Stimulated activated CD4-positive, alpha-beta T cell treated with anti-CD3 and anti-CD28 coated beads, Interleukin-1b, Interleukin-23, amount 100 ng/mL, for 1 hour (primary cell): ENCODE measurements at places on chromosomes 4 and X.

GRCh38 chr4:53532521-53532920, 58.8 kb downstream of the LNX1 start:
- no peak for DNase-seq

DNA sequence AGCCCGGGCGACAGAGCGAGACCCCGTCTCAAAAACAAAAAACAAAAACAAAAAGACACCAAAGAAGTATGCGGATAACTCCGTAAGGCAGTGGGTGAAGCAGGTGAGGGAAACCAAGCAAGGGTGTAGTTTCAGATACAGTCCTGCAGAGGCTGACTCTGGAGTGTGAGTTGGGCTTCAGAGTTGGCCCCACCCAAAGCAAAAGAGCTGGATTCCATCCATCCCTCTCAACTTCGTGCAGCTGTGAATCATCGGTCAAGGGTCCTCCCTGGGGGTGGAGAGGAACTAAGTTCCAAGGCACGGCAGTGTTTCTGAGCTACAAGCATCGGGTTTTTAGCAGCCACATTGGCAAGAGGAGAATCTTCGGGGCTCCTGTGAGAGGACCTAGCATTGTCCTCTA, 43.9 kb upstream of the FAM9A start:
- DNase-seq, result no peak

GRCh38 chr4:56164907-56165306, 216.2 kb downstream of the CEP135 start:
- no peak for DNase-seq

DNA sequence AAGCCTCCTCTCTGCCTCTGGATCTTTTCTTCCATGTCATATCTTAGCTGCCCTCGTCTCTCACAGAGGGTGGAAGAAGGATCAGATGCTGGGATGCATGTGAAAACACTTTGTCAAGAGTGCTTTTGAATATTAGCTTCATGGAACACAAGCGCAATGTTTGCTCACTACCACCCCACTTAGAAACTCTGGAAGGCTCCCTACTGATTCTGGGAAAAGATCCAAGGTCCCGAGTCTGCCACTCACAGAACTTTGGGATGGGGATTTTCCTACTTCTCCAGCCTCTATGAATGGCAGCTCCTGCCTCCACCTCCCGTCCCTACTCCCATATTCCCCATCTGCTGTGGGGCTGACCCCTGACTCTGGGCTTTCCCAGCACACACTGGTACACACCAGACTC, 40.2 kb upstream of the CRMP1 start:
- DNase-seq, result no peak

DNA sequence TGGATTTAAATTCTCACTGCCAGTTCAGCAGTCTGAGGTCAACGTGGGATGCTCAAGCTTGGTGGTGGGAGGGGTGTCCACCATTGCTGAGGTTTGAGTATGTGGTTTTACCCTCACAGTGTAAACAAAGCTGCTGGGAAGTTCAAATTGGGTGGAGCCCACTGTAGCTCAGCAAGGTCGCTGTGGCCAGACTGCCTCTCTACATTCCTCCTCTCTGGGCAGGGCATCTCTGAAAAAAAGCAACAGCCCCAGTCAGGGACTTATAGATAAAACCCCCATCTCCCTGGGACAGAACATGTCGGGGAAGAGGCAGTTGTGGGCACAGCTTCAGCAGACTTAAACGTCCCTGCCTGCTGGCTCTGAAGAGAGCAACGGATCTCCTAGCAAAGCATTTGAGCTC, 14.9 kb upstream of the RRAGB start:
- no peak for DNase-seq

GRCh38 chrX:136192135-136192534, 44.8 kb downstream of the FHL1 start:
- DNase-seq, result no peak

GRCh38 chr4:185307136-185307950, 88.4 kb downstream of the LRP2BP start:
- no peak for DNase-seq

DNA sequence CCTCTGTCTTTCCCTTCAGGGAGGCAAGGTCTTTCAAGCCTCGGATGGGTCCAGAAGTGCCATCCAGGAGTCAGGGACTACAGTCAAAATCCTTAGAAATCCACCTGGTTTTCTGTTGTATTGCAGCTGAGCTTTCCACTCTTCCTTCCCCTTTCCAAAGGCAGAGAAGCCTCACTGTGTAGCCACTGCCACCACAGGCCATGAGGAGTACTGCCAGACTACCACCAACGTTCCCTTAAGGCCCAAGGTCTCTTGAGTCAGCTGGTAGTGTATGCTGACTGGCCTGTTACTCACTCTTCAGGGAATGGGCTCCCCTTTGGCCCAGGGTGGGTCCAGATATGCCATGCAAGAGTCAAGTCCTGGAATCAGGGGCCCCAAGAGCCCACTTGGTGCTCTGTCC, 1454.1 kb downstream of the PCDH19 start:
- no peak for DNase-seq

DNA sequence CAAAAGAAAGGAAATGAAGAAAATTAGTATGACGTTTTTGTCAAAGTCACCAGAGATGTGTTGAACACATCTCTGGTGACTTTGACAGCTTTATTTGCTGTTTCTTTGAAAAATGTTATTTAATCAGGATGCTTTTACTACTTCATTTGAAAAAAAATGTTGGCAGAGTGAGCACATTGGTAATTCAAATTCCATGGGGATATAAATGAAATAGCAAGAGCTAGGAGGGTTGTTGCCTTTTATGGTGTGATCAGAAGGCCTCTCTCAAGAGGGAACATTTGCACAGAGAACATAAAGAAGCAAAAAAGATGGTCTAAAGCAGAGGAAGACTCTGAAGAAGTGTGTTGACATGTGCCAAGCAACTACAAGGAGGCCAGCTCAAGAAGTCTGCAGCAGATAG, 46.6 kb upstream of the CXCL8 start:
- no peak for DNase-seq

GRCh38 chrX:7706032-7706431, 136.9 kb upstream of the VCX start:
- DNase-seq, result no peak

- DNase-seq, result no peak
Measured at GRCh38 chr4:181301735-181302710, 941.2 kb upstream of the TENM3 start.

GRCh38 chr4:19128176-19128575, 1106.6 kb upstream of the LCORL start:
- no peak for DNase-seq

- no peak for DNase-seq
Measured at GRCh38 chrX:13482746-13483541, 86.5 kb upstream of the EGFL6 start.

GRCh38 chrX:70754169-70754848, 154.2 kb downstream of the TEX11 start:
- DNase-seq, result no peak

GRCh38 chrX:136199365-136199764, 51.8 kb downstream of the MAP7D3 start:
- DNase-seq, result no peak

GRCh38 chr4:17286752-17287460, 225.0 kb downstream of the QDPR start:
- DNase-seq, result no peak

- no peak for DNase-seq
Measured at GRCh38 chrX:151754641-151755215, 20.2 kb downstream of the CNGA2 start.

- DNase-seq, result no peak
Measured at GRCh38 chr4:25966171-25966570, 52.2 kb downstream of the SMIM20 start.

GRCh38 chr4:13763707-13764106, 136.2 kb upstream of the BOD1L1 start:
- no peak for DNase-seq

DNA sequence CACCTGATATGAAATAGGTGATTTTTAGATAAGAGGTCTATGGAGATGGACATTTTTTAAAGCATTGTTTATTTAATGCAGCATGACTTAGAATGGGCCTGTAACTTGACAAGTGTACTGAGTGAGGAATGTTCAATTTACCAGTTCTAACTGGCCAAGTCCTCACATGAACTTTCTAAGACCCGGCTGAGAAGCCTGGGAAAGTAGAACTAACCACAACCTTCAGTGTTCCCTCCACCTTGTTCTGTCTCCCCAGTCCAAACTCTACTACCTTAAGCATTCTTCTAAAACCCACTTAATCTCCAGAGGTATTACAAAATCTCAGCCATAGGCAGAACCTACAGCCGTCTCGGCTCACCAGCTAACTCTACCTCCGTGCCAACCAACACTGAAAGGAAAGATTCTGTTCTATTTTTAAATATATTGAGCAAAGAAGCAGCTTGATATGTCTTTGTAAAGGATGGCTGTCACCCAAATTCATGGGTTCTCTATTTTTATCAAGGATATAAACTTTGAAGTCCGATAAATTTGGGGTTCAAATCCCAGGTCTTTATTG, 6.8 kb downstream of the PPARGC1A start:
- no peak for DNase-seq

DNA sequence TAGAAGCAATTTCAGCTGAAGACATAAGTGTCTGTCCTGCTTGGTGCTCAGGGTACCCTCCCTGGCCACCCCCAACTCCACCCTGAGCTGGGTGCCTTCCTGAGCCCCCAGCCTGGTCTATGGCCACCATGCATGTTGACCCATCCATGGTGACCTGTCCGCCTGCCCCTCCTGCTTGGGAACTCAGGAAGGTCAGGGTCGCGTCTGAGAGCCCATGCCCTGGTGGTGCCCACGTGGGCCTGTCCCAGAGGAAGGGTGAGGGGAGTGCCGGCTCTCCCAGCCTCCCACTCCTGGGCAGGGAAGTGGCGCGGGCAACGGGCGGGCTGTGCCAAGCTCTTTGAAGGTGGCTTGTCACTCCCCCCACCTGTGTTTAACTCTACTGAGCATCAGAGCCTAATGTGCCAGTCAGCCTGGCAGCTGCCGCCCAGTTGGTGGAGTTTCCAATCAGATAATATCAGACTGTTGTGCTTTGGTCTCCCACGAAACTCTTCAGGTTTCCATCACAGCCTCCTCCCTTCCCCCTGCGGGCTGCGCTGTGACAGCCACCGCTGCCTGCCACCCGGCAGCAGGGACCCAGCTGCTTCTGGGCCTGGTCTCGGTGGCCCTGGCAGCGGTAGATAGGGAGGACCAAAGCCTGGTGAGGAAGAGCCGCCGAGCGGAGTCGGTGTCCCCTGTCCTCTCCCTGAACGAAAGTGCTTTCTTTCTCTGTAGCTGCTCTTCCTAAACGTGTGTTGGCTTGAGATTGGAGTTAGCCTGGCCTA, 4.8 kb downstream of the SH3BP2 start:
- DNase-seq, result no peak

- no peak for DNase-seq
Measured at GRCh38 chr4:163087805-163088204, 78.9 kb downstream of the NAF1 start.

GRCh38 chrX:9534686-9535085, 69.8 kb downstream of the TBL1X start:
- DNase-seq, result no peak

DNA sequence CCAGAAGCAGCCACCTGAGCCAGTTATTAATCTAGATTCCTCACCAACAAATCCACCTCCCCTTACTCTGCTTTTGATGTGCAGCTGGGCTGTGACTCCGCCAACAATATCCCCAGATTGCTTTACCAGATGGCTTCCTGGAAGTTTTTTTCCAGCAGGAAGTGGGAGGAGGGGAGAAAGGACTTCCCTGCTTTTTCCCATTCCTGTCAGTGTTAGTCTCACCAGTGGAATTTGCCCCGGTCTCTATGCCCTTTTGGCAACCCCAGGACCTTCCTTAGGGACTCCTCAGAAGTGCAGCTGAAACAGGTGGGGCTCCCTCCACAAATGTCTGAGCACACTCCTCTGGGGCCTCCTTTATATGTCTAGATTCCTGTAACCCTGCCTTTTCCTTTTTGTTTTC, 465.2 kb upstream of the IGFBP7 start:
- DNase-seq, result no peak

GRCh38 chr4:49032440-49033161, 46.5 kb downstream of the CWH43 start:
- no peak for DNase-seq

DNA sequence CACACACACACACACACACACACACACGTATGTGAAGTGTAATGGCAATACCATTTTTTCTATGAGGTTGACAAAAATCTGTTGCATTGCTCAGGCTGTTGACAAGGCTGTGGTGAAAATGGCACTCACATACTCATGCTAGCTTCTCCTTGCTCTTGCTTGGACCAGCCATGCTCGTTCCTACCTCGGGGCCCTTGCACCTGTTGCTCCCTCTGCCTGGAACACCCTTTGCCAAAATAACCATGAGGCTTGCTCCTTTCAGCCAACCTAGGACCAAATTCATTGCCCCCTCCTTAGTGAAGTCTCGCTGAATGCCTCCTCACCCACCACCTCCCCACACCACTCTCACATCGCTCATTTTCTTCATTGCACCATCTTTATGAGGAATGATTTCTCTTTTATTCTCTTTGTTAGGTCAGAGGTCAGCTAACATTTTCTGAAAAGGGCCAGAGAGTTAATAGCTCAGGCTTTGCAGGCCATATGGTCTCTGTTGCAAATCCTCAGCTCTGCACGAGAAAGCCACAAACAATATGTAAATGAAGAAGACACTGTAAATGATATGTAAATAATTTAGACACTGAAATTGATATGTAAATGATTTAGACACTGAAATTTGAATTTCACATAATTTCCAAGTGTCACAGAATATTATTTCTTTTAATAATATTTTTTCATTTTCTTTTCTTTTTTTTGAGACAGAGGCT, 13.3 kb downstream of the SLC38A5 start:
- no peak for DNase-seq

DNA sequence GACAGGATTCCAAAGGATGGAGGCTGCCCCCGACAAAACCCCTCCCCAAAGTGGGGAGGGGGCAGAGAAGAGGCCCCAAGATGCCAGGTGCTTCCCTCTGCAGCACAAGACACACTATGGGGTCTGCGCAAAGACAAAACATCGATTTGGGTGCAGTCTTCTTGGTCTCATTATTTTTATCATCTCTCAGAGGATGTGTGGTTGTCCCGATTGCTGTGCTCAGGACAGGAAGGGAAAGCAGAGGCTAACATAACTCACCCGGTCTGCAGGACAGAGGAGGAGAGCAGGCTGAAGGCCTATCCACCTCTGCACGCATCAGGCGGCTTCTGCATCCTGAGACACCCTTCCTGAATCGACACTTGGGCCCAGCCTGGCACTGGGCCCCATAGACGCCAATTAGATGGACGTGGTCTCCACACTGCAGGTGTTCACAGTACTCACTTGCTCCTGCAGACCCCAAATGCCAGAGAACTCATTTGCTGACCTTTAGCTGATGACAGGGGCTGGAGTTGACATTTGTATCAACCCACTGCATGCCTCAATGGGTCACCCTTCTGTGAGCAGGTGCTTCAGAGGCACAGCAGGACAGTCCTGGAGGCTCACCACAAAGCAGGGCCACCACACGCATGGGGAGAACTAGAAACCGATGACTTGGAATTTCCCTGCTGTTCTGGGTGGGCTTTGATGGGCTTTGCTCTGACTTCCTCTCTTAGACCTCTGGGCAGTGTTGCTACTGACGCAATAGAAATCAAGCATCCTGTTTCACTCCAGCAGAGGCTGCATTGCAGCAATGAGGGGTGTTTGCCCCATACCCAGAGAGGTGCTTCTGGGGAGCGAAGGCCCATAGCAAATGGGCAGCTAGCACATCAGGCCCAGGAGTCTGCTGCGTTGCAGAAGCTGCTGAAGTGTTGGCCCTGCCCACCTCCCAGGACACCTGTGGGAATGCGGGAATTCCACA, 96.3 kb upstream of the ENPP6 start:
- DNase-seq, result no peak

- DNase-seq, result no peak
Measured at GRCh38 chrX:15988661-15989603, 134.3 kb upstream of the AP1S2 start.

GRCh38 chr4:61727286-61727685, 527.2 kb downstream of the ADGRL3 start:
- DNase-seq, result no peak

GRCh38 chr4:68465058-68465457, 17.8 kb downstream of the TMPRSS11E start:
- DNase-seq, result no peak
